ENCODE measurements at places on chromosomes 4 and X. TPM values are rescaled to one million over a fixed set of nuclear protein-coding genes. Genes with fewer than 3 reads are reported as not detected.

Gene ATP8A1
- total RNA-seq: 23.7 TPM

Gene MED28
- 18.6 TPM for total RNA-seq

Gene LANCL3
- 0.08 TPM for total RNA-seq

Gene CENPVL3
- not detected for total RNA-seq

Gene P2RY4
- 0.57 TPM for total RNA-seq

Gene KLB
- total RNA-seq: not detected

Gene F8A1
- total RNA-seq: 2.4 TPM

Gene SPOCK3
- total RNA-seq: 11.0 TPM

Gene NUDT11
- 11.9 TPM for total RNA-seq

Gene ARMCX4
- total RNA-seq: 42.7 TPM

Gene FBXL5
- 75.4 TPM for total RNA-seq

Gene NPY1R
- total RNA-seq: 1.8 TPM

Gene CLGN
- 1.00 TPM for total RNA-seq

Gene GLOD5
- total RNA-seq: not detected

Gene SPANXN3
- total RNA-seq: not detected

- no peaks in the 10 kb centered on the region for H3K27me3 ChIP-seq
- DNase-seq: no peak
- no peak overlapping the region for H3K27ac ChIP-seq
- no peaks in the 10 kb centered on the region for H3K4me1 ChIP-seq
- H3K4me3 ChIP-seq: no peak overlapping the region
Observed at GRCh38 chr4:128917781-128918180, 108.3 kb downstream of the JADE1 start.

- no peaks in the 10 kb centered on the region for H3K27me3 ChIP-seq
- peak overlapping the region; percentile 64 for H3K27ac ChIP-seq
- H3K36me3 ChIP-seq: no peaks in the 10 kb centered on the region
- no peaks in the 10 kb centered on the region for H3K4me1 ChIP-seq
- peak; percentile 72 for DNase-seq
Observed at GRCh38 chrX:9341291-9342201, 123.3 kb upstream of the TBL1X start.

GRCh38 chrX:33336783-33337182 lies 125.4 kb upstream of the DMD start:
- H3K4me3 ChIP-seq: no peak overlapping the region
- no peaks in the 10 kb centered on the region for H3K4me1 ChIP-seq
- H3K36me3 ChIP-seq: no peaks in the 10 kb centered on the region
- H3K27ac ChIP-seq: no peak overlapping the region
- H3K27me3 ChIP-seq: no peaks in the 10 kb centered on the region

GRCh38 chr4:107546638-107547037 lies 173.4 kb downstream of the PAPSS1 start:
- DNase-seq: no peak
- H3K4me1 ChIP-seq: no peaks in the 10 kb centered on the region
- H3K27me3 ChIP-seq: no peaks in the 10 kb centered on the region

GRCh38 chr4:139666735-139667281 lies 1.2 kb downstream of the MGST2 start:
- H3K36me3 ChIP-seq: no peaks in the 10 kb centered on the region
- no peak for DNase-seq
- H3K27me3 ChIP-seq: no peaks in the 10 kb centered on the region
- peaks cover 2% of the 10 kb centered on the region for H3K4me1 ChIP-seq

DNA sequence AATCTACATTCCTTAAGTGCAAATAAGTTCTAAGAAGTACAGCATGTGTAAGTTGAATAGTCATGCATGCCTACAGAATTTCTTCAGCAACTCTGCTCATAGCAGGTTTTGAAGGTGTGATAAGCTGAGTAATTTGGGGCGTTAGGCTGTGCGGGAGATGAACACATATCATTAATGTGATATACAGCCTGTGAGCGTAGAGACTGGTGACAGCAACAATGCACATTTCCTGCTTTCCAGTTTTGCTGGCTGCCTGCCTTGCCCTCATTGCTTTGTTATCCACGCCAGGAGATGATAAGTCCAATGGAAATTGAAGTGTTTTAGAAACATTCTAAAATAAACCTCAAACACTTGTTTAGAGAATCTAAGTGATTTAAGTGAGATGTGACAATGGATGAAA lies 1709.4 kb downstream of the ARAP2 start:
- no peaks in the 10 kb centered on the region for H3K36me3 ChIP-seq
- DNase-seq: no peak
- H3K4me1 ChIP-seq: no peaks in the 10 kb centered on the region
- H3K4me3 ChIP-seq: no peak overlapping the region
- H3K27ac ChIP-seq: no peak overlapping the region

DNA sequence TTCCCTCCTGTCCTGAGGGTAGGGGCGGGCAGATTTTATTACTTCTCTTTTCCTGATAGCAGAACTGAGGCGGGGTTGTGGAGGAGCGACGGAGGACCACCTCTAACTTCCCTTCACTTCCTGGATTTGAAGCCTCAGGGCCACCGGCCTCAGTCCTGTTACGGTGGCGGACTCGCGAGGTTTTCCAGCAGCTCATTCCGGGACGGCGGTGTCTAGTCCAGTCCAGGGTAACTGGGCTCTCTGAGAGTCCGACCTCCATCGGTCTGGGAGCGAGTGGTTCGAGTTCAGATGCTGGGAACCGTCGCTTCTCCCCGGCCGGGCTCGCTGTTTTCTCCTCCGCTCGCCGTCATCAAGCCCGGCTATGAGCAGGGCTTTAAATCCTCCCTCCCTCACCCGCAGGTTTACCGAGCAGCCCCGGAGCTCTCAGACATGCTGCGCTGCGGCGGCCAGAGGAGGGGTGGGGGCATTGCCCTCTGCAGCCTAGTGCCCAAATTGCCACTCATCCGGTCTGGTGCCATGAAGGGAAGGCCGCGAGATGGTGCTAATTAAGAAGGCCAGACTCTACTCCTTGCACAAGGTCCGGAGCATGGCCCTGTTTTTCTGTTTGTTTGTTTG lies 23.3 kb downstream of the HAND2 start:
- H3K27me3 ChIP-seq: no peaks in the 10 kb centered on the region
- H3K4me3 ChIP-seq: no peak overlapping the region
- no peaks in the 10 kb centered on the region for H3K36me3 ChIP-seq
- DNase-seq: no peak

GRCh38 chr4:30769093-30769492 lies 48.9 kb downstream of the PCDH7 start:
- no peaks in the 10 kb centered on the region for H3K36me3 ChIP-seq
- no peak overlapping the region for H3K4me3 ChIP-seq
- no peak for DNase-seq
- H3K27me3 ChIP-seq: no peaks in the 10 kb centered on the region
- no peaks in the 10 kb centered on the region for H3K4me1 ChIP-seq

DNA sequence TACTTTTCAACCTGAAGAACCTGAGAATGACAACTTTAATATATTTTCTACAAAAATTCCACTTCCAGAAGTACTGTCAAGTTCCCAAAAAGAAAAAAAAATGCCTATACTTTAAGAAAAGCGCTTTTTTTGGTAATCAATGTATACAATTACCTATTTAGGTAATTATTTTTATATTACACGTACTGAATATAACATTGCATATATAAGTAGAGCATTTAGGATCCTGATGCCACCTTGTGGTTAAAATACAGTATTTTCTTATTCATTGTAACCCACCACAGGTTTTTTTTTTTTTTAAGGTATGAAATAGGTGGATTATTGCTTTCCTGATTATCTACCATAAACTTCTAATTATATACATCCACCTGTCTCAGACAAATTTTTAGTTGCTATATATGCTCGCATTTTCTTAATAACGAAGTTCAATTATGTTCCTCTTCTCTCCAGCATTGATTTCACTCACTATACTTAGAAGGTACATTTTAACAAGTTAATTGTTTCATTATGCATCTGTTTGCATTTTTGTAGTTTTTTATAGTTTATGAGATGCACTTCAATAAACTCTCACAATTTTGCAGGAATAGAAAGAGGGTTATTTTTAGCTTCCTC lies 5.2 kb downstream of the MAP9 start:
- no peaks in the 10 kb centered on the region for H3K36me3 ChIP-seq
- no peaks in the 10 kb centered on the region for H3K27me3 ChIP-seq
- no peak overlapping the region for H3K4me3 ChIP-seq

DNA sequence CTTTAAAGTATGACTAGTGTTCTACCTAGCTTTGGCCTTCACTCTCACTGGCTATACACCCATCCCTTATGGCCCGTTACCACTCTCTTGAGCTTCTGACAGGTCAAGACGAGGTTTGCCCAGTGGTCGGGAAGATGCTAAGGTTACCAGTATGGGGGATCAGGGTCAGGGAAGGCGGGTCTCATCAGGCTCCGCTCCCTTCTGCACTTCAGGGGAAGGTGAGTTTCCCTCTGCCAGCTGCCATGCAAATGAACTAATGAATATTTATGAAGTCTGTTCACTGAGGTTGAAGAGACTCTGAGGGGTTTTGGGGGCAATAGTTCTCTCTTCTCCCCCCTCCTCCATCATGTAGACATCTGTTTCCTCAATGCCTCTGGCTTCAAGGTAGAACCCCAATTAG lies 6.6 kb downstream of the EFNB1 start:
- H3K27me3 ChIP-seq: no peaks in the 10 kb centered on the region
- H3K27ac ChIP-seq: no peak overlapping the region
- DNase-seq: no peak
- no peak overlapping the region for H3K4me3 ChIP-seq

GRCh38 chr4:1462768-1463075 lies 56.5 kb upstream of the NKX1-1 start:
- H3K4me3 ChIP-seq: no peak overlapping the region
- no peaks in the 10 kb centered on the region for H3K36me3 ChIP-seq
- no peak overlapping the region for H3K27ac ChIP-seq

DNA sequence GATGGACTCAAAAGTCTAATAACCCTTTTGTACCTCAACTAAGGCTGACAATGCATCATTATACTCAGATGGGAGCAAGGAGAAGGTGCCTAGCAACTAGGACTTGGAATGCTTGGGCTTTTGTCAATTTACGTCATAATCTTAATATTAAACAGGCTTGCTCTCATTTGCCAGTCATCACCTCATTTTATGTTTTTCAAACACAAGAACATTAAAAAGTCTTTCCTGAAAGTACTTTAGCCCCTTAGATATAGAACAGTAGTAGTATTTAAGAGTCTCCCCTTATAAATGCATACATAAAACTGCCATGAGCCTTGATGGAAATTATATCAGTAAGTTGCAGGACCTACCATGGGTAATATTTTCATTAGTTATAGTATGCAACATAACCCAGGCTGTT lies 150.7 kb upstream of the INTU start:
- H3K36me3 ChIP-seq: no peaks in the 10 kb centered on the region
- H3K27me3 ChIP-seq: no peaks in the 10 kb centered on the region
- DNase-seq: no peak
- no peak overlapping the region for H3K4me3 ChIP-seq

DNA sequence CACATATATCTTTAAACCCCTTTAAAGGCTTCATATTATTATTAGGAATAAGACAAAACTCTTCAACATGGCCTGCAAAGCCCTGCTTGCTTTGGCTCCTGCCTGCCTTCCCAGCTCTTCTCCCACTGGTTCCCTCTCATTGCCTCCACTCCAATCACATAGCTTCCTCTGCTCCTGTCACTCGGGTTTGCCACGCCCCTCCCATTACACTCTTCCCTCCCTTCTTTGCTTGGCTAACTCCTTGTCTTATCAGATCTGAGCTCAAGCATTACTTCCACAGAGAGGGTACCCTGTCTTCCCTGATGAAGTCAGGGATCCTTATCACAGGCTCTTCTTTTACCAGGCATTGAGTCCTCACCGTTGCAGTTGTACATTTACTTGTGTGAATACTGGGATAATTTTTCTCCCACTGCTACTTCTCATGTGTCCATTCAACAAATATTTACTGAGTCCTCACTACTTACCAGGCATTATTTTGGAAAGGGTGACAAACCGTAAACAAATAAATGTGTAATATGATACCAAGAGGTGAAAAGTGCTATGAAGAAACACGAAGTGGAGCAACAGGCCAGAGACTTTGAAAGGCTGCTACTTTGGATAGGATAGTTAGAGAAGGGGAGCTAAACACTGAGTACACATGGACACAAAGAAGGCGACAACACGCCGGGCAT lies 3.2 kb upstream of the VGLL1 start:
- no peak overlapping the region for H3K4me3 ChIP-seq
- no peaks in the 10 kb centered on the region for H3K4me1 ChIP-seq
- H3K27me3 ChIP-seq: no peaks in the 10 kb centered on the region
- H3K27ac ChIP-seq: no peak overlapping the region
- no peaks in the 10 kb centered on the region for H3K36me3 ChIP-seq

DNA sequence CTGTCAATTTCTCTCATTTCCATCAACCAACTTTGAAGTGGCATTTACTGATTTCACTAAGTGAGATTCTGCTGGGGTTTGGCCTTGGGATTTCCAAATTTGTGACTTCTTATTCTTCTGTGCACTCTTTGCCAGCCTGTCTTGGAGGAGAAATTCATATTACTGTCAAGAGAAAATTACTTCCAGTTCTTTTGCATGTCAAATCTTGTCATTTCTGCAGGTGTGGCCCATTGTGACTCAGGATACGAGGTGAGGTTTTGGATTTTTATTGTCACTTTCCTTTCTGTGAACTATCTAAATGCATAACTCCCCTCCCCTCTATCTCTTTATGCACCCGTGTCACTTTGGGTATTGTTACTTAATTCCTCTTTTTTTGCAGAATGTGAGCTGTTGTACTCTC lies 102.6 kb upstream of the GUCY1A1 start:
- no peak for DNase-seq
- H3K27me3 ChIP-seq: no peaks in the 10 kb centered on the region
- H3K4me1 ChIP-seq: no peaks in the 10 kb centered on the region
- no peak overlapping the region for H3K27ac ChIP-seq

- DNase-seq: no peak
- H3K36me3 ChIP-seq: no peaks in the 10 kb centered on the region
- H3K27ac ChIP-seq: no peak overlapping the region
- H3K27me3 ChIP-seq: no peaks in the 10 kb centered on the region
- no peaks in the 10 kb centered on the region for H3K4me1 ChIP-seq
Observed at GRCh38 chr4:177681902-177682301, 239.7 kb upstream of the AGA start.

- no peaks in the 10 kb centered on the region for H3K36me3 ChIP-seq
- H3K4me1 ChIP-seq: no peaks in the 10 kb centered on the region
- H3K27me3 ChIP-seq: no peaks in the 10 kb centered on the region
- no peak for DNase-seq
- H3K27ac ChIP-seq: no peak overlapping the region
Observed at GRCh38 chr4:103895876-103896465, 176.2 kb upstream of the TACR3 start.

Data from ovary (tissue), 10 donors.